Activated gamma-delta T cell treated with Interleukin-2 at 50 U/mL for 16 hours (primary cell): ENCODE measurements at places on chromosomes 13 and 19.

- no peak for DNase-seq
Measured at GRCh38 chr13:21232196-21232595, 55.7 kb downstream of the MRPL57 start.

DNA sequence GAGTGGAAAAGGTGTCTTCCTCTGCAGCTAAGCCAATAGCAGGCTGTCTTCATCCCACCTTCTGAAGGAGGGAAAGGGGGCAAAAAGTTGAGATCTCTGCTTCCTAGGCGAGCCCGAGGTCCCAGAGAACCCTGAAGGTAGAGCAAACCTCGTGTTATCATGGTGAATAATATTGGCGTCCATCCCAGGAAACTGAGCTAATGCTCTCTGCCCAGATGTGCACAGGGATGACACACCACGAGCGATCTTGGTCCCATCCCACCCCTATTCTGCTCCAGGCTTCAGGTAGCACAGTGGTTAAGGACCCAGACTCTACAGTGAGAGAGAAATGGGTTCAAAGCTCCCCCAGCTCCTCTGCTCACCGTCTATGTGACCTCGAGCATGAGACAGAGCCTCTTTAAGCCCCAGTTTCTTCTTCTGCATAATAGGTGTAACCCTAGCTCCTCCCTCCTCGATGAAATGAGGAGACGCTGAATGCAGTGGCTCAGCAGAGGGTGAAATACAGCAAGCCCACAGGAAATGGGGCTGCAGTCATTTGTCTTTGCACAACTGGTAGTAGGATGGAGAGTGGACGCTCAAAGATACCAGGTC lies 9.9 kb upstream of the CEACAM20 start:
- DNase-seq, result no peak

GRCh38 chr13:50080203-50080910 lies 65.1 kb downstream of the KCNRG start:
- peak; percentile 18 for DNase-seq

- DNase-seq, result no peak
Measured at GRCh38 chr13:99663185-99663825, 162.0 kb downstream of the TM9SF2 start.

GRCh38 chr19:4742723-4743646 lies 19.3 kb upstream of the DPP9 start:
- DNase-seq, result no peak

DNA sequence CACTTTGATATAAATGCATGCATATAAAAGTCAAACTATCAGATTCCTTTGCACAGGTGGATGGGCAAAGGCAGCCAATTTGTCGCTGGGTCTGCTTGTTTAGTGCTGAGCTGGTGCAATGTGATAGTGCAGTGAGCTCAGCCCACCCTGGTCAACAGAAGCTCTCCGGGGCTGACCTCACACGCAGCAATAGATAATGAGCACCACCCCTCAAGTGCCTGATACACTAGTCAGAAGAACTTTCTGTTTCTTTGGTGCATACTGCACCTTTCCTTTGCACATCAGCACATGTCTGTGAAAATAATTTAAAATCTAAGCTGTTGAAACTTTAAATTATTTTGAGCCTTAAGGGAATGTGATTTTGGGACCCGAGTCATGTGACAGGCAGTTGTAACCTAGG lies 20.2 kb downstream of the ATP8A2 start:
- no peak for DNase-seq

- DNase-seq, result no peak
Measured at GRCh38 chr13:93805736-93806135, 579.1 kb downstream of the GPC6 start.

GRCh38 chr13:35190241-35190640 lies 248.2 kb downstream of the NBEA start:
- DNase-seq, result no peak

- no peak for DNase-seq
Measured at GRCh38 chr19:55700813-55701212, 25.8 kb downstream of the EPN1 start.

- DNase-seq, result no peak
Measured at GRCh38 chr19:35921012-35921411, 12.9 kb upstream of the TYROBP start.
